RPMI8226 (cell line): ENCODE measurements at places on chromosomes 2 and 18.

- DNase-seq = no peak
Observed at GRCh38 chr2:53629001-53629400, 138.6 kb upstream of the CHAC2 start.

GRCh38 chr2:120791962-120792297 is 56.3 kb downstream of the GLI2 start:
- DNase-seq = no peak

- DNase-seq = no peak
Observed at GRCh38 chr18:14978191-14978590, 230.2 kb downstream of the ANKRD30B start.

DNA sequence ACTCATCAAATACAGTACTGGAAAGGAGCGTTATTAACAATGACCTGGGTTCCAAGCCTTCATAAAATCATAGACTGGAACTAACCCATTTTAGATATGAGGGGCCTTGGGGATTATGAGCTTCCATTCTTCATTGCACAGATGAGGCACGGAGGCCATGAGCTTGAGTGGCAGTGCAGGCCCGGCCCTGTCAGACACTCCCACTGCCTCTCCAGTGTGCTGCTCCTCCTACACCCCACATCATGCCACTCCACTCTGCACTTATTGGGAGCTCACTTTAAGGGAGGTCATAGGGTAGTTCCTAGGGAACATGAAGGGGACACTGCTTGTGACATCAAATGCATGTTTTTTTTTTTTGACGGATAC is 77.9 kb downstream of the TSN start:
- DNase-seq = no peak

GRCh38 chr18:75586130-75586889 is 158.8 kb upstream of the SMIM21 start:
- DNase-seq = no peak

- DNase-seq = no peak
Observed at GRCh38 chr18:45998244-45998643, 31.1 kb upstream of the EPG5 start.

- no peak for DNase-seq
Observed at GRCh38 chr2:196479350-196479749, 160.2 kb upstream of the CCDC150 start.
